B cell (primary cell): ENCODE measurements at places on chromosomes 2 and 18. TPM values are rescaled to one million over a fixed set of nuclear protein-coding genes. Genes with fewer than 3 reads are reported as not detected.

The ALPG gene
- not detected in 2 replicates for total RNA-seq

- no peaks in the 10 kb centered on the region for H3K36me3 ChIP-seq
- H3K27ac ChIP-seq = no peak overlapping the region
- H3K27me3 ChIP-seq = no peaks in the 10 kb centered on the region
- no peak overlapping the region for H3K4me3 ChIP-seq
- H3K4me1 ChIP-seq = no peaks in the 10 kb centered on the region
- no peak for DNase-seq
Observed at GRCh38 chr2:209790066-209790728, 18.6 kb downstream of the UNC80 start.

DNA sequence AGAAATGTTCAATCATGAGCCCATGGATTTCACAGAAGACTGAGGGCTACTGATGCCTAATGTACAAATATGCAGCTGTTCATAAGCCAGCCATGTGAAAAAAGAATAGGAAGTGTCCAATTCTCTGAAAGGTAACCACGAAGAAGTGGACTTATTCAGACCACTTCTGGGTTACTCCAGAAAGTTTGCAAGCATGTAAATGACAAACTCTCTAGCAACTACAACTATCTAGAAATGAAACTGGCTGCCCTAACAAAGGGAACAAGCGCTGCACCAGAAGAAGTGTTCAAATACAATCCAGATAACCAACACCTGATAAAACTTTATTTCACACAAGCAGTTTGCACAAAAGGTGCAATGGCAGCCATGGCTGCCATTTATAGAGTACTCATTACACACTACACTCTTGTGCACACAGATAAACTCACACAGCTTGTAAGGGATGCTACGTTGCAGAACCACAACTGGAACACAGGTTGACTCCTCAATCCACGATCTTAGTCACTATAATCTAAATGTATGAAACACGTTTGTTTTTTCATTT lies 13.9 kb downstream of the MBOAT2 start:
- no peak overlapping the region for H3K4me3 ChIP-seq
- no peaks in the 10 kb centered on the region for H3K27me3 ChIP-seq
- DNase-seq = no peak

GRCh38 chr2:224171226-224171625 lies 132.1 kb upstream of the SERPINE2 start:
- no peaks in the 10 kb centered on the region for H3K4me1 ChIP-seq
- no peaks in the 10 kb centered on the region for H3K27me3 ChIP-seq
- H3K36me3 ChIP-seq = no peaks in the 10 kb centered on the region
- H3K27ac ChIP-seq = no peak overlapping the region

DNA sequence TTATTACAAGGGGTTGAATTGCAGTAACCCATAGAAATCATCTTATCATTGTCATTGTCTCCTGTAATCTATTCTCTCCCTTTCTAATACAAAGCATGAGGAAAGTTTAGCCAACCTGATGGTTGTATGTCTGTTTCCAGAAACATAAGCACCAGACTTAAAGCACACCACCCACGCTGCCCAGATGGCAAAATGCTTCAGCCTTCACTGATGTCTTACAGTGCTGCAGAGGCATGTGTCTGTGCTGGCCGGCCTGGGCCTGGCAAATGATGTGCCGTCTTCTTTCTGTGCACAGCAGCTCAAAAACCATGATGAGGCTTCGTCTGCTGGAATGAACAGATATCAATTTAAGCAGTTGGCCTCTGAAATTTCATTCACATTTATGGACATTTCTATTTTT lies 443.0 kb upstream of the RGPD4 start:
- H3K27me3 ChIP-seq = no peaks in the 10 kb centered on the region
- no peak overlapping the region for H3K27ac ChIP-seq
- no peak for DNase-seq
- H3K4me1 ChIP-seq = no peaks in the 10 kb centered on the region
- no peaks in the 10 kb centered on the region for H3K36me3 ChIP-seq
- H3K4me3 ChIP-seq = no peak overlapping the region
